ENCODE measurements at places on chromosomes 2 and 18.

DNA sequence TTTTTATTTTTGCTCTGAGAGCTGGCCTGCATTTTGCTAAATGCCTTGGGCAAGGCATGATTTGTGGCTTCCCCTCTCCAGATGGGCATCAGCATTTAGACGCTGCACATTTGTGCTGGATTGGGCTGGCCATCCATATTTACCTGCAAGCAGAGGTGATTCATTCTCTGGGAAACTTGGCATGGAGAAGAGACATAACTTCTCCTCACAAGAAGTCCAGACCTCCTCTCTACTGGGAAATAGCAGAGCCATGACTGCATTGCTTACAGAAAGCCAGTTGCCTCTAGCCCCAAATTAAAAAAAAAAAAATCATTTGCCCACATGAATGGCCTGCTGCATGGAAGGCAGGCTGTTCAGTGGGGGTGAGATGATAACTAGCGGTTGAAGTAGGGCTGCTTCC is 120.1 kb downstream of the ACTR3 start:
- H3K27me3 ChIP-seq, result peaks cover 5% of the 10 kb centered on the region
- no peak overlapping the region for H3K4me3 ChIP-seq
- no peak overlapping the region for H3K27ac ChIP-seq
- H3K4me1 ChIP-seq, result no peaks in the 10 kb centered on the region
- H3K36me3 ChIP-seq, result no peaks in the 10 kb centered on the region

- H3K4me3 ChIP-seq, result peak within 1 kb of the TSS; percentile 82
- peaks cover 14% of the 10 kb centered on the region for H3K4me1 ChIP-seq
- H3K27me3 ChIP-seq, result no peaks in the 10 kb centered on the region
- peaks cover 34% of the 10 kb centered on the region for H3K36me3 ChIP-seq
Observed at GRCh38 chr2:27441958-27442919, at the start of gene KRTCAP3. TSS of gene KRTCAP3 (plus strand) at chr2:27442381. CDS start at chr2:27442413, 32 bp downstream.

- H3K4me1 ChIP-seq, result no peaks in the 10 kb centered on the region
- peaks cover 13% of the 10 kb centered on the region for H3K27me3 ChIP-seq
- no peak overlapping the region for H3K27ac ChIP-seq
- H3K4me3 ChIP-seq, result no peak overlapping the region
Observed at GRCh38 chr2:217766356-217766755, 236.4 kb downstream of the TNS1 start.

- DNase-seq, result no peak
- no peak overlapping the region for H3K4me3 ChIP-seq
- H3K4me1 ChIP-seq, result no peaks in the 10 kb centered on the region
- no peaks in the 10 kb centered on the region for H3K36me3 ChIP-seq
Observed at GRCh38 chr2:82139979-82140611, 1835.5 kb upstream of the LRRTM1 start.

DNA sequence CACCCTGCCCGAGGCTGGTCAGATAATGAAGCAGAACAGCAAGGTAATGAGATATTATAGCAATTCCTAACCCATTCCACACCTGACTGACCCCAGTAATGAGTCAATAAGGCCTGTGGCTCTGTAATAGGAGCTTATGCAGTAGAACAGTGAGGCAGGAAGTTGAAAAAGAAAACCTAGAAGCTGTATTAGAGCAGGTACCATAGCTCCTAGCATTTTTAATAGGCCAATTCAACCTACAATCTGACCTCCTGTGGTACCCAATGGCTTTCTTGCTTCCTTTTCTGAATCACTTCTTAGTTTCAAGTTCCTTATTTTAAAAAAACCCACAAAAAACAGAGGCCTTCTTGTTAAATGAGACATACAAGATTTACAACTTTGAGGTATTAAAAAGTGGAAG is 43.6 kb upstream of the MAP2 start:
- peaks cover 25% of the 10 kb centered on the region for H3K27me3 ChIP-seq
- H3K4me1 ChIP-seq, result peaks cover 7% of the 10 kb centered on the region
- peak overlapping the region; percentile 22 for H3K27ac ChIP-seq
- H3K36me3 ChIP-seq, result peaks cover 14% of the 10 kb centered on the region

GRCh38 chr2:215567504-215567903 is 131.6 kb upstream of the FN1 start:
- H3K27ac ChIP-seq, result no peak overlapping the region
- peak; percentile 0 for DNase-seq
- H3K4me3 ChIP-seq, result no peak overlapping the region
- H3K4me1 ChIP-seq, result no peaks in the 10 kb centered on the region

GRCh38 chr18:62648045-62648678 is 67.2 kb upstream of the PHLPP1 start:
- no peak overlapping the region for H3K4me3 ChIP-seq
- no peak overlapping the region for H3K27ac ChIP-seq
- DNase-seq, result no peak
- H3K4me1 ChIP-seq, result peaks cover 11% of the 10 kb centered on the region

- H3K27me3 ChIP-seq, result no peaks in the 10 kb centered on the region
- H3K4me3 ChIP-seq, result no peak overlapping the region
- H3K36me3 ChIP-seq, result peaks cover 22% of the 10 kb centered on the region
Observed at GRCh38 chr2:238420442-238420841, 6.3 kb upstream of the ASB1 start.

- peak overlapping the region; percentile 93 for H3K27ac ChIP-seq
- no peak for DNase-seq
- peaks cover 49% of the 10 kb centered on the region for H3K4me1 ChIP-seq
- peak overlapping the region; percentile 90 for H3K4me3 ChIP-seq
- no peaks in the 10 kb centered on the region for H3K27me3 ChIP-seq
Observed at GRCh38 chr2:74528600-74529356, 728 bp downstream of the AUP1 start.

- no peaks in the 10 kb centered on the region for H3K4me1 ChIP-seq
- H3K27me3 ChIP-seq, result peaks cover 9% of the 10 kb centered on the region
- H3K36me3 ChIP-seq, result no peaks in the 10 kb centered on the region
- DNase-seq, result no peak
- H3K4me3 ChIP-seq, result no peak overlapping the region
Observed at GRCh38 chr2:172242961-172243360, 140.3 kb upstream of the DLX2 start.

DNA sequence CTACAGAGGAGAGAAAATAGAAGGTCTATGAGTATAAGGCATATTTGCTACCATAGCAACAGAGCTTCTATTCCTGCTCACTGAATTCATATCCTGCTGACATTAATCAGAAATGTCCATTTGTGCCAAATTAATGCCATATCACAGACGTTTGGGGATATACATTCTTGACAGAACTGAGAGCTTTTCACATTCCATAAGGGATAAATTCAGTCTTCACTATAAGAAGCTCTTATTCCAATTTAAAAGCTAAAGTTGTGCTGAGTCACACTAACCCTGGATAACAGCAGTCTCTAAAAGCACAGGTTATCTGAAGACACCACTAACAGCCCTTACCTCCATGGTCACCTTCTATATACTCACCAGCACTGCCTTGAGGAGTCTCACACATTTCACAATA is 178.1 kb downstream of the RAB3GAP1 start:
- no peak overlapping the region for H3K27ac ChIP-seq
- no peak overlapping the region for H3K4me3 ChIP-seq
- peaks cover 23% of the 10 kb centered on the region for H3K36me3 ChIP-seq

DNA sequence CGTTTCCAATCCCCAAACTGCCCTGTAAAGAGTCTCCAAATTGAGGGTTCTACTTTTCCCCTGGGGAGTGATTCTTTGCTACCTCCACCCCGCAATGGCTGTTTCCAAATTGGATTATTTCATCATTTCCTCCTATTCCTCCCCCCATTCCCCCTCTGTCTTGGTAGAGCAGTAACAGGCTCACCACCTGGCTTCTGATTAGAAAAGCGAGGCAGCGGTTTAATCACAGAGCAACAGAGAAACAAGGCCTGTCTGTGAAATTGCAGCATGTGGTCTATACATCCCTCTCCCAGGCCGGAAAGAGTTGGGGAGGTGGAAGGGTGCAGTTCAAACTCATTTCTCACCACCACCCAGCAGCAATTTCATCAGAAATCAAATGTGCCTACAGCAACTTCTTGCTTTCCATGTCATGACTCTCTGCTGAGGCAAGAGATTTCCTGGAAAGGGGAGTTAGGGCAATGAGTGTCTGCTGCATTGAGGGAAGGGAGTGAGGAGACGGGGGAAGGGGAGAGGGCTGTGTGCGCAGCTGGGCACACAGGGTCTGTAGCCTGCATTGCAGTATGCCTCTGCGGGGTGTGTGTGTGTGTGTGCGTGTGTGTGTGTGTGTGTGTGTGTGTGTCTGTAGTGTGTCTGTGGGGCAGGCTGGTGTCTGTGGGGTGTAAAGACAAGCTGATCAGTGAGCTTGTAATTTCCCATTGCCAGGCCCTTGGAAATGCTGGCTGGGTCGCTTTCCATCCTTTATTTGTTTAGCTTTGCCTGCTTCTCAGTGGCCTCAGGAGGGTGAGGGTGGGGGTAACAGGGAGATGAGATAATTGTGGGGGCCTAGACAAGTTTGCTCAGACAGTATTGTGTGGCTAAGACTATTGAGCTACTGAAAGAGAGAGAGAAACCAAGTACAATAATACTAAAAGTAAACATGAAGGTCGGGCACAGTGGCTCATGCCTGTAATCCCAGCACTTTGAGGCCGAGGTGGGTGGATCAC is 13.5 kb upstream of the IGFBP2 start:
- no peaks in the 10 kb centered on the region for H3K36me3 ChIP-seq
- H3K27ac ChIP-seq, result no peak overlapping the region
- H3K4me3 ChIP-seq, result no peak overlapping the region
- no peaks in the 10 kb centered on the region for H3K4me1 ChIP-seq
- H3K27me3 ChIP-seq, result peaks cover 18% of the 10 kb centered on the region
- no peak for DNase-seq

- no peaks in the 10 kb centered on the region for H3K27me3 ChIP-seq
- no peak for DNase-seq
- peaks cover 34% of the 10 kb centered on the region for H3K4me1 ChIP-seq
- no peak overlapping the region for H3K27ac ChIP-seq
- no peaks in the 10 kb centered on the region for H3K36me3 ChIP-seq
Observed at GRCh38 chr2:241639385-241639784, 1.9 kb downstream of the ATG4B start.

DNA sequence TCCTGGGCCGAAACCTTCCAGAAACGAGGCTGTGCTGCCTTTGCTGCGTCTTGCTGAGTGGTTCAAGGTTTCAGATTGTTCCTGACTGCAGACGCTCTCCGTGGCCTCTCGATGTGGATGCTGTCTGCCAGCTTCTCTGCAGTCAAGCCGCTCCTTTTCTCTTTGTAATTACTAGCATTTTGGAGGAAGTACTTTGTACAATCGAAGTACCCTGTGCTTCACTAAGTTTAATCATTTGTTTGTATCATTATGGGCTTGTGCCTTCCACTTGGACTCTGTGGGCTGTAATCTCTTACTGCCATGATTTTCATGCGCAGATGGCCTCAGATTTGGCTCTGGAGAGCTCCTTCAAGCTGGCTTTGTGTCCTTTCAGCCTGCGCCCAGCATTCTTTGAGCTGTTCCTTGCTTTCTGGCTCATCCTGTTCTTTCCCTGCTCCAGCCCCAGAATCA is 49.3 kb downstream of the TRAF3IP1 start:
- no peaks in the 10 kb centered on the region for H3K4me1 ChIP-seq
- no peaks in the 10 kb centered on the region for H3K27me3 ChIP-seq
- H3K27ac ChIP-seq, result no peak overlapping the region
- DNase-seq, result no peak
- H3K4me3 ChIP-seq, result no peak overlapping the region

DNA sequence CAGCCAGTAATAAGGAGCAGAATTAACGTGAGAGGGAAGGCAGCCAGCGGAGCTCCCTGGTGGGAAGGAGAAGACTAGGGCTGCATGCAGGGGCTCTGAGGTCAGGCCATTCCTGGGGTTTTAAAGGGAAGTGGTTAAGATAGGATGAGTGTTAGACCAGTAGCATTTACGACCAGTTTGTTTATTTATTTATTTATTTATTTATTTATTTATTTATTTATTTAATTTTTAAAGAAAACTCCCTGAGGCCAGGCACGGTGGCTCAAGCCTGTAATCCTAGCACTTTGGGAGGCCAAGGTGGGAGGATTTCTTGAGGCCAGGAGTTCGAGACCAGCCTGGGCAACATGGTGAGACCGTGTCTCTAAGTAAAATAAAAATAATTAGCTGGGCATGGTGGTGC is 152.8 kb downstream of the FHOD3 start:
- H3K27me3 ChIP-seq, result peaks cover 23% of the 10 kb centered on the region
- no peaks in the 10 kb centered on the region for H3K36me3 ChIP-seq
- H3K4me3 ChIP-seq, result no peak overlapping the region
- no peaks in the 10 kb centered on the region for H3K4me1 ChIP-seq
- H3K27ac ChIP-seq, result no peak overlapping the region

- no peak overlapping the region for H3K4me3 ChIP-seq
- no peaks in the 10 kb centered on the region for H3K27me3 ChIP-seq
- H3K27ac ChIP-seq, result no peak overlapping the region
- H3K36me3 ChIP-seq, result peaks cover 13% of the 10 kb centered on the region
- H3K4me1 ChIP-seq, result peaks cover 8% of the 10 kb centered on the region
- no peak for DNase-seq
Observed at GRCh38 chr2:38128653-38129052, 52.7 kb upstream of the CYP1B1 start.

DNA sequence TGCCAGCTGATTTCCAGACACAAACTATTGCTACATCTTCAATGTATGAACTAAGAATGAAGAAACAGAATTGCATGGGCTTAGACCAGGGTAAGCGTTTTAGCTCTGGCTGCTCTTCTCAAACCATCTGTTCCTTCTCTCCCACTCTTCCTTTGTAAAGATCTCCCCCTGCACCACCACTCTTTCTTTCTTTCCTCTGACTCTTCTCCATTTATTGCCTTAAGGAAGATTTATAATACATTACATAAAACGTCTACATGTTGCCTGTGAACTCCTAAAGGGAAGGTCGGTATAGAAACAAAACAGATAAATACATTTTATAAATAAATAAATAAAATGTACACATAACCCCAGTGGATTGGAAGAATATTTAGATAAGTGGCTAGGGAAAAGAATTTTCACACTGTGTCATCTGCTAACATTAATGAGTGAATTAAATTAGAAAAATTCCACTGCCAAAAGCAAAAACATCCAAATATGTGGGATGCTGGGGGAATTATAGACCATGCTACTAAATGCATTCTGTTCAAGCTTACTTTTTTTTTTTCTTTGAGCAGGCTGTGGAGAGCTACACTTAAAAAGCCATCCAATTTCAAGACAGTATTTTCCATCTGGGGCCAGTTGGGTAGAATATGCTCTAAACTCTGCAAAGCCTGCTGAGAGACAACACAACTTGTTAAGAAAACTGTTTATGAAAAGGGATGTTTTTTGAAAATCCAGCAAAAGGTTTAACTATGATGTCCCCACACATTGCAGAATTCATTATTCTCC is 41.5 kb downstream of the NCKAP5 start:
- H3K36me3 ChIP-seq, result no peaks in the 10 kb centered on the region
- no peaks in the 10 kb centered on the region for H3K27me3 ChIP-seq
- no peaks in the 10 kb centered on the region for H3K4me1 ChIP-seq
- DNase-seq, result no peak
- H3K4me3 ChIP-seq, result no peak overlapping the region

- H3K36me3 ChIP-seq, result no peaks in the 10 kb centered on the region
- no peaks in the 10 kb centered on the region for H3K4me1 ChIP-seq
- H3K27me3 ChIP-seq, result no peaks in the 10 kb centered on the region
- H3K4me3 ChIP-seq, result no peak overlapping the region
Observed at GRCh38 chr2:107132070-107132469, 246.1 kb upstream of the ST6GAL2 start.

DNA sequence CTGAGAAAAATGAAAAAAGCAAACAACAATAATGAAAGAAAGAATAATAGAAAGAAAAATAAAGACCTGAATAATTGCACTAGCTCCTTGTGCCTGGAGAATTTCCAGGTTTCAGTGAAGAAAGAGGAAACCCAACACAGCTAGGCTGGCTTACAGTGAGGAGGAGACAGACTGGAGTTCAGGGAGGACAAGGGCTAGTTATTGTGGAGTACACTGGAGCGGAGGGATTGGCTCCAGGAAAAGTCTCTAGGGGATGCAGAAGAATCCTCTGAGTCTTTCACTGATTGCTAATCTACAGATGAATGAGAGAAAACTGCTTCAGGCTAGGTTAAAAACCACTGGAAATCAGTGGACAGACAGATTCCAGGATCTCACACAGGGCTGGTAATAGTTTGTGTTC is 163.6 kb upstream of the RBMS1 start:
- H3K27ac ChIP-seq, result no peak overlapping the region
- H3K36me3 ChIP-seq, result no peaks in the 10 kb centered on the region
- H3K27me3 ChIP-seq, result peaks cover 7% of the 10 kb centered on the region
- DNase-seq, result no peak
- no peak overlapping the region for H3K4me3 ChIP-seq
